Cerebellar nuclear complex (tissue), 1 donor: ENCODE measurements at places on chromosomes 12 and 14.

GRCh38 chr12:132144115-132144809, at the start of the genes DDX51 and NOC4L:
Gene DDX51, minus strand, starts transcription at chr12:132144319. Its CDS starts 23 bp downstream, at chr12:132144296.
Gene NOC4L, plus strand, starts transcription at chr12:132144457. Its CDS starts 32 bp downstream, at chr12:132144489.
- DNase-seq: peak; percentile 29

DNA sequence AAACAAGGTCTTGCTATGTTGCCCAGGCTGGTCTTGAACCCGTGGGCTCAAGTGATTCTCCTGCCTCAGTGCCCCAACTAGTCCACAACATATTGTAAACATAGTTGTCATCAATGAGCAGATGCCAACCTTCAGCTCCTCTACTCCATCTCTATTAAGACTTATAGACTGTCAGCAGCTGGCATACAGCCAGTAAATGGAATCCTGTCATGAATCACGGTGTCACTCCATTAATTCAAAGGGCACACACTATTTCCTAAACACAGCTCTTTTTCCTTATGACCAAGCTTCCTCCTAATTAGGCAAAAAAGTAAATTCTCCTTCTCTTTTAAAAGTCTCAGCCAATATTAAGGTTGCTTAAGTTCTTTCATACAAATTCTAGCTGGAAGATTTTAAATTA, 111.2 kb downstream of the ITPR2 start:
- no peak for DNase-seq

- no peak for DNase-seq
Measured at GRCh38 chr12:111181143-111181726, 187.7 kb downstream of the PHETA1 start.

GRCh38 chr12:120290609-120291305, 946 bp downstream of the RNU4-2 start:
- no peak for DNase-seq

GRCh38 chr14:56918849-56919574, 108.7 kb upstream of the OTX2 start:
- no peak for DNase-seq

GRCh38 chr14:36019126-36019525, 157.4 kb downstream of the PTCSC3 start:
- DNase-seq: no peak

- no peak for DNase-seq
Measured at GRCh38 chr12:63904653-63905052, 60.2 kb downstream of the SRGAP1 start.

GRCh38 chr14:65287264-65288131, 125.0 kb upstream of the FUT8 start:
- no peak for DNase-seq

- no peak for DNase-seq
Measured at GRCh38 chr14:33118668-33119067, 180.0 kb downstream of the NPAS3 start.

DNA sequence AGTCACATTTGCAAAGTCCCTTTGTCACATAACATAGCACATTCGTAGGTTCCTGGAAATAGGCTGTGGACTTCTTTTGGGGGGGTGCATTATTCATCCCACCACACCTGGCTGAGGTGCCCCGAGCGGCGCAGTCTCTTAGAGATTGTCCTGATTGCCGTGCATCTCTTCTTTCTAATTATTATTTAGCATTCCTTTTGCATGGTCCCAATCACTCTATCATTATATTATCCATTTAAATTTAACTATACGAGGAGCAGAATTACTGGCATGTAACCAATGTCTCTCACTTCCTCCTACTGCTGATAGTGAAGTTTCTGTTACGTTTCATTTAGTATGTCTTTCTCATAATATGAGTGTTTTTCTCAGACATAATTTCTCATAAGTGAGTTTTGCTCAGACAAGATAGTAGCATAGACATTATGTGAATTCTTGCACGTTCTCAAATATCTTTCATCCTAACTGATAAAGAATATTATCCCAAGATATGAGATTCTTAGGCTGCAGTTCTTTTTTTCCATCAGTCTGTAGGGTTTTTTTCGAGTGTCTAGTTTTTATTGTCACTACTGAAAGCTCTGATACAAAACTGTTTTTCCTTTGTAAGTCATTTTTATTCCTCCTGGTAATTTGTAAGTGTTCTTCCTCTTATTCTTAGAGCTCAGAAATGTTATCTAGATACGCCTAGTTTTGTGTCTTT, 444.3 kb downstream of the NELL2 start:
- DNase-seq: no peak

DNA sequence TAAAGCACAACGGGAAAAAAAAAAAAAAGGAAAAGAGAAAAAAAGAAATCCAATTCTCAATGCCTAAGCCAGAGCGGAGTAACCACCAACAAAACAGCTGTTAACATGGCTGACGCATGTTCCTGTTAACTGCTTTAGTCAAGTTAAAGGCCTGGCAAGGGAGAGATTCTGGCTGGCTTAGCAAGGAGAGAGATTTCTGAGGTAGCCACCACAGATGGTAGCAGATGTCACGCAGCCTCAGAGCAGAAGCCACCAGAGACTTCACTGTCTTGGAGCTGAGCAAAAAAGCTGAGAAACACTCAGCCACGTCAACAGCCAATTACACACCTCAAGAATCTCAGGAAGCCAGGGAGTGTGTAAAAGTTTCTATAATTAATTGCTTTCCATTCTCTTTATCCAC, 87.1 kb downstream of the TMCC3 start:
- no peak for DNase-seq

DNA sequence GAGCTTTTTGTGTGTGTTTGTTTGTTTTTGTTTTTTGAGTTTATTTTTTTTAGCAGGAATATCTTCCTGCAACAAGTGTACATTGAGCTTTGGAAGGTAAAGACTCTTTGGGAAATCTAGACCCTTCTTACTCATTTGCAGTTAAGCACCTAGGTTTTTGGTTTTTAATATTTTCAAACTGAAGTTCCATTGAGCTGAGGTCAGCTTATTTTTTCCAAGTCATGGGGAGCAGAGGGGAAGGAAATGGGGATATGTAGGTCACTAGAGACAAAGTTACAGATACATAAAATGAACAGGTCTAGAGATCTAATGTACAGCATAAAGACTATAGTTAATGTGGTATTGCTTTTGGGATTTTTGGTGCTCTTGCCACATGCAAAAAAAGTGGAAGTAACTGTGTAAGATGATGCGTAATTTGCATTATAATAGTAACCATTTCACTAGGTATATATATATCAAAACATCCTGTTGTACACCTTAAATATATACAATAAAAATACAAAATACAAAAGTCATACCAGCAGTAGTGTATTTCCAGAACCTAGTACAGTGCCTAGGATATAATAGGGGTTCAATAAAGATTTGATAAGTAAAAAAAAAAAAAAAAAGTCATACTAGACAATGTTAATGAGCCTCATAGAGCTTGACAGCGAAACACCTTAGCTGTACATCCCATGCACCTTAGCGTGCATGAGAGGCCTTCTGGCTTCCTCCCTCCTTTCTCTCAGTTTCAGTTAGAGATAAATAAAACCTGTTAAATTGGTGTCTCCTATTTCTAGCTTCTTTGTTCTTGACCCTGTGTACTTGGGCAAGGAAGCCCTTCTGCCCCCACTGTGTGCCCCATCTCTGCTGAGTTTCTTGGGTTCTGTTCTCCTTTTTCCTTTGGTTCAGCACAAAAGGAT, 22.7 kb downstream of the CGRRF1 start:
- no peak for DNase-seq

GRCh38 chr12:131443019-131444000, 267.6 kb upstream of the SFSWAP start:
- no peak for DNase-seq

DNA sequence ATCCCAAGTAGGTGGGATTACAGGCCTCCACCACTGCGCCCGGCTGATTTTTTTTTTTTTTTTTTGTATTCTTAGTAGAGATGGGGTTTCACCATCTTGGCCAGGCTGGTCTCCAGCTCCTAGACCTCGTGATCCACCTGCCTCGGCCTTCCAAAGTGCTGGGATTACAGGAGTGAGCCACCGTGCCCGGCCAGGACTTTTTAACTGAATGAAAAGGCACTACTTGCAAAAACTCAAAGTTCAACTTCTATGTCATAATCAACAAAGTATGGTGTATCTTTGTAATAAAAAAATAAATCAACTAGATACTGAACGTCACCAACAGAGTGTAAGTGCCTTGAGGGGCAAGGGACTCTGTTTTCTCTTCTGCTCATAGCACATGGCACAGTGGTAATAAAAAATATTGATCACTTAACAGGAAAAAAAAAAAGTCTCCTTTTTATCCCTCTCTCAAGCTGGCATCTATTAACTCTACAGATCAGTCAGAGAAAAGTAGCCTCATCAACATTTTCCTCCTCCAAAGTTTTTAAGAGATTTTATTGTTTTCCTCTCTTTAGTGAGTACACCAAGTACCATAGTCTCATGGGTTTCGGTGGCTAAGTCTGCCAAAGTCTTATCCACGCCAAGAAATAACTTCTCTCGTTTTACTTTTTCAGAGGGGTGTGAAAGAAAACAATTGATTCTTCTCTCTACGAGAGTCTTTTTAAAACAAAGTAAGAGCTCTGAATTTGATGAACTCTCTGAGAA, 10.6 kb upstream of the FOXN3 start:
- no peak for DNase-seq

DNA sequence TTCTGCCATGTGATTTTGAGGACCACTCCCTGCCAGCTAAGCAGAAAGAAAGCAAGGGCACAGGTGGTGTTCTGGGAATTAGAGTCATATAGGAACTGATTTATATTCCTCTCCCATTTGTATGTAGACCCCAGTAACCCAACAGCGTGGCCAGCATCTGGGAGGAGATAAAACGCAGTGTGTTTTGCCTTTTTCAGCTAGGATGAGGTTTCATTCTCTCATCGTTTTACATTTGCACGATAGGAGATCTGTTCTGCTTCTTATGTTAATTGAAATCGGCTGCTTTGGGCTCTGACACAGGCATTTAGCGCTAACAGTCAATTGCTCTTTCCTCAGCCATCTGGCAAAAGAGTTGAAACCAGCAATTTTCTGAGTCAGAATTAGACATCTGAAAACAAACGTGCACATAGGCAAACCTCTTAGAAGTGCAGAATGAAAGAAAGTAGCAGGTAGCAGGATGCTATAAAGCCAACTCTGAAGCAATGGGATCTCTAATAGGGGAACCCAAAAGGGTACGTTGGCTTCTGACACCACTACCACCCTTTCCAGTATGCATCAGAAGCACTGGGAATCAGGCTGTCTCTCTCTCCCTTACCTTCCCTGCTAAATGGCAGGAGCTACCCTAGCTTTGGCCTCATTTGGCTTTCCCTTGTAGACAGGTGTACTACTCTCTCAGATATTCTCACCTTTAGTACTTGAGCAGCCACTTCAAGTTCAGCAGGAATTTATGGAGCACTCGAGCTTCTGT, 219.1 kb downstream of the PHLDA1 start:
- no peak for DNase-seq

- no peak for DNase-seq
Measured at GRCh38 chr12:100187857-100188519, 12.6 kb upstream of the ACTR6 start.

DNA sequence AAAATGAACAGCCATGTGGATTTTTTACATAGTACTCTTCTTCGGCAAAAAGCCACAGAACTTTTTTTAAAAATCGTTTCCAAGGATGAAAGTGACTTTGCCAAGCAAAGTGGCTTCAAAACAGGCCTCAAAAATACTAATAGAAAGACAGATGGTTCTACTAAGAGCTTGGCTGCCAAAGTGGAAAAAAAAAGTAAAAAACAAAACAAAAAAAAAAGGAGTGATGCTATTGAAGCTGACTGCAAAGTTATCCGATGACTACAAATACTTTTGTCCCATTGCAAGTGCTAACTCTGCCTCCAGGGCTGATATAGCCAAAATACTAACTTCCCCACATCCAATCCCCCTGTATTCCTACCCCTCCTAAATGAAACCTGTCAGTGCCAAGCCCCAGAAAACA, 277.6 kb downstream of the SOX5 start:
- no peak for DNase-seq
